NCI-H524 treated with DMSO at 0.1 percent for 48 hours (cell line): ENCODE measurements at places on chromosomes 1 and 21.

DNA sequence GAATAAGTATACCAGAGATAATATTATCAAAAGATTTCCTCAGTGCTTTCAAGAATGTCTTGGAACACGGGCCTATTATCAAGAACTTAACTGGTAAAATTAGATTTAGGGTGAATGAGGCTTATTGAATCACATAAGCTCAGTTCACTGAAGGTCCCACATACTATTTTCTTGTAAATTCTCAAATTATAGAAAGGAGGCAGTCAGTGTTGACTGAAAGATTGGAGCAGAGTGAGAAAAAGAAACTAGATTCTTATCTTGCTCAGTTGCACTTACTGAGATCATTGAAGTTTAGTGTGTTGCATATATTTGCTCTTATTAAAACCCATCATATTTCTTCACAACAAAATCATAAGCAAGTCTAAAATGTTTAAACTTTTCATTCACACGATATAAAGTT, 3.9 kb upstream of the RGS1 start:
- DNase-seq = no peak

DNA sequence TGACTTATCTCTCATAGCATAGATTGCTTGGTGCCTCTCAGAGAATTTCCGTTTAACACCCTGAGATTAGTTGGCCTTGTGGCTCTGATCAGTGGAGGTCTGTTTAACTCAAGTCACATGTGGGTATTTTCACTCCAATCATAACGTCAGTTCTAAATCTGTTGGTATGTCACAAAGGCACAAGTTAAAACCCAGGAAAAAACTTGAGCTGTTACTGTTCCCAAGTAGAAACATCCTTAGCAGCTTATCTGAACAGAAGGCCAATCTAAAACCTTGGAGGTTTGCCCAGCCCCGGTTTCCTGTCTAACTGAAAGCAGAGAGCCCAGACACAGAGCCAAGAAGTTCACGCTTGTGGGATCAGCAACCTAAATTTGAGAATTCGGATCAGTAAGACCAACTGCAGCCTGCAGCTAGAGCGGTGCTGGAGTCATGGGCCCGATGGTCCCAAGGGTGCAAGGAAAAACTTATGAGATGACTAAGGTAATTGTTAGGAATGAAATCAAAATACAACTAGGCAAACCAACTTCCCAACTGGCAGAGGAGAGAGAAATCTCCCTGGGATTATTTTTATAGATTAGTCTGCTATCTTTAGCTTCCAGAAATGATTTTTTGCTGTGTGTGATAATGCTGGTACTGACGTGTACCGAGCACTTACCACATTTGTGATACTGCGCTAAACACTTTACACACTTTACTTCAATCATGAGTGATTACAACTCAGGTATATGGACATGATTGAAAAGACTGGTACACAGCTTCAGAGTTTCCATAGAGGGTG, 90.2 kb upstream of the C1orf21 start:
- DNase-seq = peak; percentile 35

GRCh38 chr1:7469255-7469938, 301.7 kb upstream of the VAMP3 start:
- DNase-seq = no peak

DNA sequence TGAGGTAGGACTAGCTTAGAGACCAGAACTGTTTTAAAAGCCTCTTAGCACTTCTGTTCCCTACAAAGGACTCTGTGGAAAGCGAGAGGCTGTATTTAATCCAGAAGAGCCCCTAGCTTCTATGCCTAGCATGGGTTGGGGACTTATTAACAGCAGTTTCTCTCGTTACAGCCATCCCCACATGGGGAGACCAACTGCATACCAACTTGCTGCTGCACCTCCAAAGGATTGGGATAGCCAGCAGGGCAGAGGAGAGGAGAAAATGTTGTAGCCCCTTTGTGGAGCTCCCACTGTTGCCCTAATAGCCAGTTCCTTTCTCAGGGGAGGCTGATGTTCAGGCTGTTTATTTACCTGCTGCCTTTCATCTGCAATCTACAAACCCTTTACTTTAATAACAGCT, 11.0 kb upstream of the CELSR2 start:
- DNase-seq = no peak

DNA sequence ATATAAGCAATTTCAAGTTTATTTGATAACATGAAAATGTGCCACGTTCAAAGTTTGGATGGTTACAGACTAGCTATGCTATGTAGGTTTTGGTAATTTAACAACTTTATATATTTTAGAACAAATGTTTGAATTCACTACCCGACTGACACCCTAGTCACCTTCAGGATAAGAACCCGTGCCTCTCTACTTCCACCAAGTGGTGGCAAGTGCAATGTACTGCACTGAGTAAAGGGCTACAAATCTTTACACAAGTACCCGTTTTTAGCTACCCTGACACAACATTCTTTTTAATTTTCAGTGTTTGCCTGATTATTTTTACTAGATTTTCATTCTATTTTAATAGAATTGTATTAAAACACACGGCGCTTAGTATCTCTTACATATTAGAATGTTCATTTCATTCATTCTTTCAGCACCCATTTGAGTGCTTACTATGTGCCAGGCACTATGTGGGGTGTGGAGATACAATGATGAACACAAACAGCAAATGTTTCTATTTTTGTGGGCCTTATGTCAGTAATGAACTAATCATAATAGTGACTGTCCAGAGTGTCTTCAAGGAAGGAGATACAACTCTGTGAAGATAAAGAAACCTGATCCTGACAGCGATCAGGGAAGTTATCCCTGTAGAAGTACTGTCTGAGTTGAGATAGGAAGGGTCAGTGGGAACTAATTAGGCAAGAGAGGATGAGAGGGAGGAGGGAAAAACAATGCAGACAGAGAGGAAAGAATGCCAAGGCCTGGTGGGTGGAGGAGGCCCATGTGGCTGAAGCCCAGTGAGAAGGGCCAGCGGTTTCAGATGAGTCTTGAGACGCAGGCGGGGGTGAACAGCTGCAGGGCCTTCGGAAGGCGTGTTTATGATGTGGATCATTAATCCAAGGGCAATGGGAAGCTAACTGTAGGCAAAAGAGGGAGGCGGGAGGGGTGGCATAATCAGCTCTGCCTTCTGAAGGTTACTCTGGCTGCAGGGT, 3.8 kb downstream of the LCA5L start:
- peak; percentile 6 for DNase-seq

DNA sequence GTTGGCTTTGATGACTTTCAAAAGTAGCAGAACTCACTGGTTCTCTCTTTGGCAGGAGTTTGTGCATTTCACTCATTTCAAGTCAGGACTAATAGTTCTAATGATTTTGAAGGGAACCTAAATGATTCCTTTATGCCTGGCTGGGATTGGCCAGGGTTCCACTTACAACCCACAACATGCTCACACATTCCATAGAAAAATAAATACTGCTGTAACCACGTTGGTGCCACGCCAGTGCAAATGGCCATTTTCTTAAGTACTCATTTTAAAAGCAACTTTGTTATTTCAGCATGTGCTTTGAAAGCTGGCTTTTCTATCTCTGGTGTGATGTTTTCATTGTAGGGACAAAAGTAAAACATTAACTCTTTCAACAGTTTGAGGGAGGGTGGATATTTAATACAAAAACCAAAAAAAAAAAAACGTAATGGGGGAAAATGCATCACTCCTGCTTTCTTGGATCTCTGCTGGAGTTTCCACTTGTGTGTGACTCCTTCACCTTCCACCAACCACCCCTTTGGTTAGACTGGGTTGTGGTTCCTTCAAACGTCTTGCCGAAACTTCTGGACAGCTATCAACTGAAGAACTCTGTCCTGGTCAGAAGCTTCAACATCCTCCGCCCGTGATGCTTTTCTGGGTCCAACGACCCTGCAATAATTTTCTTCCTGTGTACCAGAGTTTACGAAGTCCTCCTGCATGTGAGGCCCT, 300.4 kb upstream of the RUNX1 start:
- no peak for DNase-seq

DNA sequence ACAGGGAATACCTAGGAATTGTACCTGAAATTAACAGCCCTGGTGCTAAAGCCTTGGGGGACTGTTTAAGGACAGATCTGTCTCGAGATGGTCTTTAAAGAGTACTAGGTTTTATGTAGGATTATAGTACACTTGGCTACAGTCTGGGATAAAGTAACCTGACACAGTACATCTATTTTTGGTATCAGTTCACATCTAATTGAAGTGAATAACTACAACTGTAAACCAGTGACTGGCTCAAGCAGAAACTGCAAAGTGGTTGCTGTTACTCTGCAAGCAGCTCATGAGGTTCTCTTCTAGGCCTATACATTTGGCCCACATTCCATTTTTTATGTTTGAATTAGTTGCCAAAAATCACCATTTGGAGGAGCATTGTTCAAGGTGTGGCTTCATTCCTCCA, 320.8 kb upstream of the USP25 start:
- DNase-seq = no peak

DNA sequence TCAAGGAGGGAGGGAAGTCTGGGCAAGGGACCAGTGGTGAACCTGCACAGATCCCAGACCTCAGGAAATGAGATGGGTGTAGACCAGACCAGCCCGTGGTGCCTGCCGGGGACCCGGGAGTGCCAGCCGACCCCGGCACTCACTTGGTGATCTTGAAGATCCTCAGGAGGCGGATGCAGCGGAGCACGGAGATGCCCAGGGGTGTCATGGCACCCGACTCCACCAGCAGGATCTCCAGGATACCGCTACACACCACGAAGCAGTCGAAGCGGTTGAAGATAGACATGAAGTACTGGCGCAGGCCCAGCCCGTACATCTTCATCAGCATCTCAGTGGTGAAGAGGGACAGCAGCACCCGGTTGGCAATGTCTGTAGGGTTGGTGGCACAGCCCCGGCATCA, 34.5 kb downstream of the CACNA1S start:
- DNase-seq = no peak
